ENCODE measurements at places on chromosomes 1 and 21. TPM values are rescaled to one million over a fixed set of nuclear protein-coding genes. Genes with fewer than 3 reads are reported as not detected.

DNA sequence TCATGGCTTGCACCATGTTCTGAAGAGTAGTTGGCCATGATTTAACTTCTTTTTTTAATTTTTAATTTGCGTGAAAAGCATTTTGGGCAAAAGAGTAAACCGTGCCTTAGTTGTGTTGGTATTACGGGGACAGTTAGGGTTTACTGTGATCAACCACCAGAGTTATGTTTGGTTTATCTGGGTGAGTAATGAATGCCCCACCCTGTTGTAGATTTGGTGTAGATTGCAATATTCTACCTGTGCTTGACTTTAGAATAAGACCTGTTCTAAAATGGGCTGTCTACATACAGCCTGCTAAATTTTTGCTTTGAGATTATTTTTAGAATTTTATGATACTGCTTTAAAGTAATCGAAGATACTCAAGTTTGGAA is 1.4 kb downstream of the USP25 start:
- H3K36me3 ChIP-seq, result no peaks in the 10 kb centered on the region
- DNase-seq, result no peak
- no peaks in the 10 kb centered on the region for H3K27me3 ChIP-seq

DNA sequence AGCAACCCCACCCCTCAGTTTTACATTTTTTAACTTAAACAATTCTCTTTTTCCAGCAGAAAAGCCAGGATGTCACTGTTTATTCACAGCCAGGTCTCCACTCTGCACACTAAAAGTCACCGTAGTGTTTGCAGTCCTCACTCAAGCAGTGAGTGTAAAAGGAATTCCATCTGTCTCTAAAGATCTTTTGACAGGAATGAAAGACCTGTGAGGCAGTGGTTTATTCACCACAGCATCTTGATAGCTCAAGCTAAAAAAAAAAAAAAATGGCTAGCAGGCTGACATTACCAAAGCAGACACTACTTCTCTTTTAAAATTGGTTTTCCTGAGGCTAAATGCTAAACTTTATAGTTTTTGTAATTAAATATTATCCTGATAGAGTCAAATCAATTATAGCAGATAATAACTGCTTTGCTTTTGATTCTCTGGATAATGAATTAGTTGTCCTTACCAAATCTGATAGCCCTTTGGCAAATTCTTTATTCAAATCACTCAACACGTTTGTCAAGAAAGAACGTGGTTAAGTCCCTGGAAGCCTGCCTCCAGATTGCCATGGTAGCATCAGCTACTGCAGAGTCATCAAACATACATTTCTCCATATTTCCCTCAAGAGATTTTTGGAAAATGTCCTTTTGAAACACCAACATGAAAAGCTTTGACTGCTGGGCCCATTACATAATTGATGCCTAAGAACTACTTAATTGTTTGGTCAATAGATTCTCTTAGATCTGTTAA is 22.2 kb upstream of the SLC5A9 start:
- no peaks in the 10 kb centered on the region for H3K27me3 ChIP-seq
- no peak overlapping the region for H3K4me3 ChIP-seq
- H3K27ac ChIP-seq, result no peak overlapping the region
- H3K4me1 ChIP-seq, result no peaks in the 10 kb centered on the region
- no peaks in the 10 kb centered on the region for H3K36me3 ChIP-seq

Gene RNU1-1
- 2,748 TPM for total RNA-seq

Gene CFAP74
- 0.23 TPM for total RNA-seq

DNA sequence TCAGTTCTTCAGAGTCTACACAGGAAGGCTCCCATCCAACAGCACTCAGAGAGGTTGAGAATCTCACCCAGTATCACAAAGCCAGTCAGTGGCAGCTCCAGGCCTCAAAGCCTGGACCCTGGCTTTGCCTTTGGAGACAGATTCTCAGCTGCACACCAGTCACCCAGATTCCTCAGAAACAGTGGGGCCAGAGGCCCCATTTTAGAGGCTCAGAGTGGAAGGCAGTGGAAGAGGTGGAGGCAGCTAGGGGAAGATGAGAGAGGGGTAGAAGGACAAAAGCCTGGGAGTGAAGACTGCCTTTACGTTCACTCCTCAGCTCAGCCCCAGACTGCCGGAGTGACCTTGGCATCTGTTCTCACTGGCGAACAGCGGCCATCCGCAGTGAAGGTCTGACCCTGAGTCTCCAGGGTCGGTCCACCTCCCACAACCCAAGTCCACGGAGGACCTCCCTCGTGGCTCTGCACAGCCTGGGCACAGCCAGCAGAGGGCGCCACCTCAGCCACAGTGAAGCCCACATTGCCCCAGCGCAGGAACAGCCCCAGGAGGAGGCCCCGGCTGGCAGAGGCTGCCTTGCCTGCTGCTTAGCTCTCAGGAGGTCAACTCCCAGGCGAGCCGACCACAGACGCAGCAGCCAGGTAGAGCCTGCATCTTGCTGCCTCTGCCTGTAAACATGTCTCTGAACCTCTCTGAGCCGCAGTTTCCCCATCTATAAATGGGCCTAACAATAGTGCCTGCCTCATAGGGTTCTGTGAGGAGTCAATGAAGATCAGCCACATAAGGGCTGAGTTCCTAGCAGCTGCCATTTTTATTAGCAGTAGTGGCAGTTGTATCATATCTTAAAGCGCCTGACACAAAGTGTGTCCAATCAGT is 5.9 kb upstream of the FNDC5 start:
- H3K4me1 ChIP-seq, result no peaks in the 10 kb centered on the region
- H3K4me3 ChIP-seq, result no peak overlapping the region
- H3K36me3 ChIP-seq, result no peaks in the 10 kb centered on the region
- peak; percentile 58 for DNase-seq
- peaks cover 62% of the 10 kb centered on the region for H3K27me3 ChIP-seq

- H3K4me1 ChIP-seq, result no peaks in the 10 kb centered on the region
- peaks cover 39% of the 10 kb centered on the region for H3K36me3 ChIP-seq
- DNase-seq, result no peak
- H3K27me3 ChIP-seq, result no peaks in the 10 kb centered on the region
Measured at GRCh38 chr1:24905355-24905978, 24.6 kb downstream of the RUNX3 start.

DNA sequence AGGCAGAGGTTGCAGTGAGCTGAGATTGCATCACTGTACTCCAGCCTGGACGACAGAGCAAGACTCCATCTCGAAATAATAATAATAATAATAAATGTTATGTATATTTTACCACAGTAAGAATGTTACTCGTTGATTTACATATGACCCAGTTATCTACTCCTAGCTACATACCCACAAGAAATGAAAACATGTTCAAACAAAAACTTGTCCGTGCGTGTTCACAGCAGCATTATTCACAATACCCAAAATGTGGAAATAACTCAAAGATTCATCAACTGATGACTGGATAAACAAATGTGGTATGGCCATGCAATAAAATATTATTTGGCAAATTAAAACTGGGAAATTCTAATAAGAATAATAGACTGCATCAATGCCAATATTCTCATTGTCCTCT is 31.7 kb upstream of the ENSA start:
- no peaks in the 10 kb centered on the region for H3K36me3 ChIP-seq
- no peak overlapping the region for H3K27ac ChIP-seq
- DNase-seq, result no peak
- H3K4me1 ChIP-seq, result no peaks in the 10 kb centered on the region
- H3K4me3 ChIP-seq, result no peak overlapping the region
- H3K27me3 ChIP-seq, result no peaks in the 10 kb centered on the region

- H3K27me3 ChIP-seq, result peaks cover 2% of the 10 kb centered on the region
- H3K4me3 ChIP-seq, result no peak within 1 kb of the TSS
Measured at GRCh38 chr1:160885042-160885441, at the start of gene ITLN1. Gene ITLN1, minus strand, starts transcription at chr1:160885180. Its CDS starts 303 bp downstream, at chr1:160884877.

Gene CYYR1
- 29.0 TPM for total RNA-seq

Gene MEGF6
- total RNA-seq, result 40.6 TPM

Gene OR6K3
- 0.21 TPM for total RNA-seq

GRCh38 chr1:96414598-96414997 is 307.0 kb upstream of the PTBP2 start:
- DNase-seq, result no peak
- H3K4me3 ChIP-seq, result no peak overlapping the region
- no peaks in the 10 kb centered on the region for H3K4me1 ChIP-seq
- H3K27me3 ChIP-seq, result no peaks in the 10 kb centered on the region
- H3K27ac ChIP-seq, result no peak overlapping the region

Gene APCS
- total RNA-seq, result not detected

Gene C1QTNF12
- 2.2 TPM for total RNA-seq

DNA sequence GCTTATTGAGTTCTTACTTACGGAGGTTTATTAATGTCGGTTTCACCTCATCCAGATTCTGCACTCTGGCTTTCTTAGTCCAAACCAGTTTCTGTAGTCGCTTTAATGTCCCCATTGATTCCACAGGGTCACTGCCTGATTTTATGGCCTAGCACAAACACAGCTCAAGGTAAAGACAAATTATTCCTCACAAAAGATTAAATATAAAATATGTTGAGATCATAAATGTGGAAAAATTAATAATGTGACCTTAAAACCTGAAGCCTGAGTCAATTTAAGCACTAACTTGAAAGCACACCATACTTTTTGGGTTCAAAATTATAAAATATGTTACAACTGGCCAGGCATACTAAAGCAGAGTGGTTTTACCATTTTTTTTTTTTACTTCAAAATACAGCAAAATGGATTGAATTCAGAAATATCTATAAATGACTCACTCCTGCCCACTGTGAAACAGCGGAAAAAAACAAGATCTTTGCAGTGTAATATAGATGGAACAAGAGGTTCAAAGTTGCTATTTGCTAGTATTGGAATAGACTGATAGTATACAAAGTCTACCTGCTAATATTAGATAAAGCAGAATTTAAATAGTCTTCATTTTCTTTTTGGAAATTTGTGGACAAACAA is 37.6 kb upstream of the SAMSN1 start:
- H3K27me3 ChIP-seq, result no peaks in the 10 kb centered on the region
- H3K36me3 ChIP-seq, result no peaks in the 10 kb centered on the region
- peaks cover 8% of the 10 kb centered on the region for H3K4me1 ChIP-seq
- DNase-seq, result no peak

DNA sequence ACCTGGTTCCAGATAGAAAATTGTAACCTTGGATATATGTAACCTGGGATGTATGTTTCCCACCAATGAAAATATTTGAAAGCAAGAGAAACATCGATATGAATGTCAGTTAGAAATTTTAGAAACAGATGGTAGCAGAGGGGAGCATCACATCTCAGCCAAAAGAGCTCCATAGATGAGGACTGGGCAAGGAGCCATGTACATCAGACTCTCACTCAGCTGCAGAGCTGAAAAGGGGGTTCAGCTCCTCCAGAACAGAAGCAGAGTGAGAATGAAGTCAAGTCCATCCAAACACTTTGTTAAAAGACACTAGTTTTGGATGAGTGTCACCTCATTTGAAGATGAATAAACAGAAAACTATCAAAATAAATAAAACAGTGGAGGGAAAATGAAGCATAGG is 202.4 kb downstream of the HMCN1 start:
- no peaks in the 10 kb centered on the region for H3K27me3 ChIP-seq
- DNase-seq, result peak; percentile 44
- H3K36me3 ChIP-seq, result no peaks in the 10 kb centered on the region
- no peaks in the 10 kb centered on the region for H3K4me1 ChIP-seq

Gene IL22RA1
- total RNA-seq, result 0.26 TPM

GRCh38 chr1:236425031-236425663 is 31.1 kb downstream of the EDARADD start:
- H3K4me3 ChIP-seq, result no peak overlapping the region
- no peaks in the 10 kb centered on the region for H3K27me3 ChIP-seq
- H3K27ac ChIP-seq, result no peak overlapping the region
- no peaks in the 10 kb centered on the region for H3K36me3 ChIP-seq
- no peaks in the 10 kb centered on the region for H3K4me1 ChIP-seq

Gene MMP23B
- total RNA-seq, result 56.7 TPM

DNA sequence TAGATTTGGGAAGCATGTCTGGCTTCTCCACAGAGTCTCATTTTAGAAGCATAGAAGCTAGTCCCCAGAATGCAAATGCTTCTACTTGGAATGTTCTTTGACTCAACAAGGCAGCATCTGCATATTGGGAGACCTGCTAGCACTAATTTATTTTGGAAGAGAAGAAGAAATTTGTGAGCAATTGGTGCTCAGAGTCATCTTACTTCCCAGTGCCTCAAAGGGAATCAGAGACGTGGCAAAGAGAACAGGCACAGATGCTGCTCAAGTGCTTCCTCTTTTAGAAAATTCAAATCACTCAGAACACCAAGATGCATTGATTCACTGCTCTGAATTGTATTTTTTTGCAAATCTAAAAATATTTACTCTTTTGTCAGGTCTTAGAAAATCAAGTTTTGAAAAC is 255.7 kb downstream of the BRINP2 start:
- no peak overlapping the region for H3K4me3 ChIP-seq
- H3K27ac ChIP-seq, result no peak overlapping the region
- no peak for DNase-seq
- no peaks in the 10 kb centered on the region for H3K4me1 ChIP-seq
- H3K36me3 ChIP-seq, result no peaks in the 10 kb centered on the region
- H3K27me3 ChIP-seq, result no peaks in the 10 kb centered on the region

Gene LCK
- total RNA-seq, result 8.8 TPM

Gene ATAD3C
- 14.9 TPM for total RNA-seq

DNA sequence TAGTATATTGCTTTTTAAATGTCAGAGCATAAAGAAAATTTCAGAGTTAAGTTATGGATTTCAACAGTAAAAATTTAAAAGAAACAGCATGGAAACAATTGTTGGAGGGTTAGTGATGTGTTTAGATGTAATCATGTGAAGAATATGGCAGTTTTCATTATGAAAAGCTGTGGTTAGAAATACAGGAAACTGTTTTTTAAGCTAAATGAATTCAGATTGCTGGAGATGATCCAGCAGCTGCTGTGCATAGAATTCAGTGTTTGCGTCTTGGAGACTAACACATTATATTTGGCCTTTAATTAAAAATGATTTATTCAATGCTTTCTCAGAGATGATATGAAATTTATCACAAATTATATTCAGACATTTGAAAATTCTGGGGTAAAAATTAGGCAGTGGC is 273.6 kb upstream of the LRRC7 start:
- H3K4me3 ChIP-seq, result no peak overlapping the region
- H3K36me3 ChIP-seq, result no peaks in the 10 kb centered on the region
- DNase-seq, result no peak
- H3K27ac ChIP-seq, result no peak overlapping the region

GRCh38 chr1:27622828-27623227 is 12.2 kb downstream of the FGR start:
- H3K27ac ChIP-seq, result peak overlapping the region; percentile 95
- no peak overlapping the region for H3K4me3 ChIP-seq
- DNase-seq, result peak; percentile 28
- peaks cover 99% of the 10 kb centered on the region for H3K4me1 ChIP-seq

DNA sequence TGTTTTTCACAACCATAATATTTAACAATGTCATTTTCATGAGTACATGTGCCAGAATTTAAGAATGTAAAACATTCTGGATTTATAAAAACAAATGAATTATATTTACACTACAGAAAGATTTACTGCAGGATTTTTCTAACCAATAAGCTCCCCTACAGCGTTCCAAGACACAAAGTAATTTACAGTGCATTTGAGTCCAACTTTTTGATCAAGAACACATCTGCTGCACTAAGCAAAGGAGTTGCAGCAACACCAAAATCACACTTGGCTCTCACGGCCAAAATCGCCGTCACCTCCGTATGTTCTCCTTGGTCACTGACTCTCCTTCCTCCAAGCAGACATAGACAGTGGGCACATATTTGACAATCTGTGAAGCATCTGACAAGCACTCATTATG is 7.7 kb downstream of the VPS26C start:
- H3K27ac ChIP-seq, result no peak overlapping the region
- no peaks in the 10 kb centered on the region for H3K27me3 ChIP-seq
- H3K4me3 ChIP-seq, result no peak overlapping the region
- no peak for DNase-seq

Gene ZMYND12
- total RNA-seq, result 3.8 TPM

Measured in left lung (tissue), 14 donors.